ENCODE measurements at places on chromosomes 2 and 18. TPM values are rescaled to one million over a fixed set of nuclear protein-coding genes. Genes with fewer than 3 reads are reported as not detected.

GRCh38 chr2:33069894-33070651, 123.3 kb downstream of the LTBP1 start:
- peak; percentile 38 for DNase-seq

Gene NGEF
- 12.0 TPM for total RNA-seq

Gene SERPINB13
- not detected for total RNA-seq

Gene SLC35F5
- total RNA-seq = 82.6 TPM

GRCh38 chr2:137910641-137911040, 53.6 kb upstream of the HNMT start:
- no peak for DNase-seq

Gene FRZB
- 46.5 TPM for total RNA-seq

Gene PROKR1
- total RNA-seq = not detected

DNA sequence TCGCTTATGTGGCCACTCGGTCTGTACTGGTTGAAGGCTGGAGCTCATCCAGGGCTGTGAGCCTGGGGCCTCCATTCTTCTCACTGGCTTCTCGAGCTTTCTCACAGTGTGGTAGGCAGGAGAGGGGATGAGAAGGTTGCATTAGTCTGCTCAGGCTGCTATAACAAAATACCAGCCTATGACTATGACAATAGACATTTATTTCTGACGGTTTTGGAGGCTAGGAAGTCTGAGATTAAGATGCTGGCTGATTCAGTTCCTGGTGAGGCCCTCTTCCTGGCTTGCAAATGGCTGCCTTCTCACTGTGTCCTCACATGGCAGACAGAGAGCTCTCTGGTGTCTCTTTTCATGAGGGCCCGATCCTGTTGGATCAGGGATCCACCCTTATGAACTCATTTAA, 6.2 kb upstream of the STK25 start:
- no peak for DNase-seq

Gene FEV
- total RNA-seq = not detected

DNA sequence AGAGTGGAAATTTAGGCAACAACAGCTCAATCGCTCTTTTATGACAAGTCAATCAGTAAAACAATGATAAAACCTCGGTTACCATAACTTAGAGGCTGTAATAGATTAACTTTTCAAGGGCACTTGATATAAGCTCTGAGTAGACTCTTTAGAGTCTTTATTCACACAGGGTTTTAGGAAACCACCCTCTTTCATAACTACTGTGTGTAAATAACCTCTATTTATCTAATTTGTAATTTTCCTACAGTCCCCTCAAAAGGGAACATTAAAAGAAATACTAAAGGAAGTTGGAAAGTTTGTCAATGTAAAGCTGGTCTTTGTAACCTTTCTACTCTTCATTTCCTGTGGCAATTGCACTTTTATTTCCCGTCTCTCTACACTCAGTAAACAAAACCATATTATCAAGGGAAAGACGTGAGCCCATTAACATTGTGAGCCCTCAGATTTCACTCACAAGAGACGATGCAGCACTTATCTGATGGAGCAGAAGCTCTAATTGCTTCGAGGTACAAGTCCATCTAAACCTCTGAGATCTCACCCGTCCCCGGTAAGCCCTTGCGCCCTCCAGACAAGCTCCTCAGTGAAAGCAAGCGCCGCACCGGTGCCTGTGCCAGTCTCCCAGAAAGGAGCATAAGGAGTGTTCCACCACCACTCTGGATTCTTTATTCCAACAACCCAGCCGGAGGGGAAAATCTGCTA, 1.1 kb upstream of the HOXD1 start:
- DNase-seq = no peak

Gene FAM98A
- 38.1 TPM for total RNA-seq

Gene SULT1C4
- total RNA-seq = 117 TPM

DNA sequence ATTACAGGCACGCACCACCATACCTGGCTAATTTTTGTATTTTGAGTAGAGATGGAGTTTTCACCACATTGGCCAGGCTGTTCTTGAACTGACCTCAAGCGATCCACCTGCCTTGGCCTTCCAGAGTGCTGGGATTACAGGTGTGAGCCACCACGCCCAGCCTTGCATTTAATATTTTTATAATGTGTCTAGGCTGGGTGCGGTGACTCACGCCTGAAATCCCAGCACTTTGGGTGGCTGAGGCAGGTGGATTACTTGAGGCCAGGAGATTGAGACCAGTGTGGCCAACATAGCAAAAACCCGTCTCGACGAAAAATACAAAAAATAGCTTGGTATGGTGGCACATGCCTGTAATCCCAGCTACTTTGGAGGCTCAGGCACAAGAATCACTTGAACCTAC, 3.2 kb downstream of the RPL37A start:
- DNase-seq = no peak

All from mucosa of gallbladder (tissue), 1 donor.